ENCODE measurements at places on chromosomes 5 and 9. TPM values are rescaled to one million over a fixed set of nuclear protein-coding genes. Genes with fewer than 3 reads are reported as not detected.

DNA sequence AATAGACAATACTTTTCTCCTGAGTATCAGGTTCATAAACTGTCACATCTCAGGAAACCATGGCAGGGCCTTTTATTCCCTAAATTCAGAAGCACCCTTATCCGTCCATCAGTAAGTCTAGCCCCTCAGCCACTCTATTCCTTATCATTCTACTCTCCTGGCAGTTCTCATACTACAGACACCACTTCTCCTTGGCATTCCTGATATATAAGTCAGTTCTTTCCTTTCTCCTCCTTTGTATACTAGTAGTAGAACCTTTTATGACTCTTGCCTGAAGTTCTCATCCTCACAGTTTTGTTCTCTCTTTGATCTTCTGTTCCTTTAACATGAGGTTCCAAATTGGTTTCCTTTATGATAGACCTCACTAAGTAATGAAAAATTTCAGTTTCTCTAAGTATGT lies 29.3 kb downstream of the GRAMD2B start:
- no peak for DNase-seq

The CD14 gene
- 2.3 TPM for total RNA-seq

The TRIM7 gene
- total RNA-seq, result 29.8 TPM

The SHOC1 gene
- total RNA-seq, result not detected

The SH3RF2 gene
- total RNA-seq, result 5.9 TPM

DNA sequence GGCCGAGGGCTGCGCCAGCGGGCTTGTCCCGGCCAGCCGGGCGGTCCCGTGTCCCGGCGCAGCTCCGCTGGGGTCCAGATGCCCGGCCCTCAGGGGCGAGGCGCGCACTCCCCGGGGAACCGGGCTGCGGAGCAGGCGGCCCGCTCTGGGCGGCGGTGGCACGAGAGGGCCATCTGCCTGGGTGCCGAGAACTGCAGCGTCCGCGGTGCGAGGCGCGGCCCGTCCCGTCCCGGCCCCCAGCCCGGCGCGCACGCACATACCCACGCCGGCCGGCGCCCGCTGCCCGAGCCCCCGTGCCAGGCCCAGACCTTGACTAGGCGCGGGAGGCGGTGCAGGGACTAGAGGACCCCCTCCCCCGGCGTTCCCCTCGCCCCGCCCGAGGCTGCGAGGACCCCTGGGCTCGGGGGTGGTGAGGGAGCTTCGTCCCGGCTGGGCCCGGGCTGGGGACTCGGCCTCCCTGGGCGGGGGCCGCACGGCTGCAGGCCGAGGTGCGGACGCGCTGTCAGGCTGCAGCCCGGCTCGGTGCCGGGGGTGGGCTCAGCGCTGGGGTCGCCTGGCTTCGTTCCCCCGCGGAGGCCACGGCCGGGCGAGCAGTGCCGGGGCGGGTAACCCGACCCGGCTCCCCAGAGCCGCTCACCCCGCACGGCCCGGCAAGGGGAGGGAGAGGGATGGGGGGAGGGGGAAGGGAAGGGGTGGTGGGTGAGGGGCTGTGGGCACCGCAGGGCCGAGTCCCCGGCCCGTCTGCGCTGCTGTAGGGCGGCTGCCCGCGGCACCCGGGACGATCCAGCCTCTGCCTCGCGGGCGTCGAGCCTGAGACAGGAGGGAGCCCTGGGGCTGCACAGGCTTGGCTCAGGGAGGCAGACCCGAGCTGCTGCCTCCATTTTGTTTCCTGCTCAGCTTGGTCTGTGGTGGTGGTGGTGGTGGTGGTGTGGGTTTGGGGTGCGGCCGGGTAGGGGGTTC lies 1.2 kb upstream of the NSD1 start:
- DNase-seq, result no peak

DNA sequence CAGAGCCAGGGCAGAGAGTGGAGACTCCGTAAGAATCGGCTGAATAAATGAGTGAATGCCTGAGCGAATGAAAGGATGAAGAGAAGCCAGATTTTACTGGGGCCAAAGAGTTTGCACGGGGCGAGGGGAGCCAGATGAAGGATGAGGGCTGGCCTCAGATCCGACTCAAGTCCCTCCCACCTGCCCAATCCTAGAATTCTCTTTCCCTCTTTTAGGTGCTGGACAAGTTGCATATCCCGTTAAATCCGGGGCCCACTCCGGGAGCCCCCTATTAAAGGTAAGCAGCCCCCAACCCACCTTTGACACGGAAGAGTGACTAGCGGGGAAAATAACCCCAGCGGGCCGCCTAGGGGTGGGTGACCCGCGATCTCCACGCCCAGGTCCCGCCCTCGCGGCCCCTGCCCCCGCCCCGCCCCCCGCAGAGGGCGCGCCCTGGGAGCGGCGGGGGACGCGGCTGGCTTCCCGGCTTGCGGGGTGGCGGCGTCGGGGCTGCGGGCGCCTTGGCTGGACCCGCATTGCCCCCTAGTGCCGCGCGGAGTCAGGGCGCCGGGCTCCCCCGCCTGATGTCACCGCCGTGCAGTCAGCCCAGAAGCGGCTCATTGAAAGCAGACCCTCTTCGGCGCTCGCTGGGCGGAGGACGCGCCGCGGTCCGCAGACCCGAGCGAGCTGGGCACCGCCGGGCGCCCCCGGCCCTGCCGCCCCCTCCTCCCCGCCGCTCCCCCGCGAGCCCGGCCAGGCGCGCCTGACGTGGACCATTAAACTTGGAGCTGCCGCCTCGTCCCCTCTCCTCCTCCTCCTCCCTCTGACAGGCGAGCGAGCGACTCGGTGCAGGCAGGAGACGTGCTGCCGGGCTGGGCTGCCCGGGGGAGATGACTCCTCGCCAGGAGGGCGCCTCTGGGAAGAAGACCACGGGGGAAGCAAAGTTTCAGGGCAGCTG lies at the start of gene ADRA1B:
ADRA1B (plus strand) TSS at position 579 of the 937 bp plus-strand sequence. CDS start 424 bp downstream, outside the sequence.
- DNase-seq, result peak; percentile 57

- DNase-seq, result no peak
Measured at GRCh38 chr9:80077059-80077458, 505.3 kb downstream of the TLE4 start.

DNA sequence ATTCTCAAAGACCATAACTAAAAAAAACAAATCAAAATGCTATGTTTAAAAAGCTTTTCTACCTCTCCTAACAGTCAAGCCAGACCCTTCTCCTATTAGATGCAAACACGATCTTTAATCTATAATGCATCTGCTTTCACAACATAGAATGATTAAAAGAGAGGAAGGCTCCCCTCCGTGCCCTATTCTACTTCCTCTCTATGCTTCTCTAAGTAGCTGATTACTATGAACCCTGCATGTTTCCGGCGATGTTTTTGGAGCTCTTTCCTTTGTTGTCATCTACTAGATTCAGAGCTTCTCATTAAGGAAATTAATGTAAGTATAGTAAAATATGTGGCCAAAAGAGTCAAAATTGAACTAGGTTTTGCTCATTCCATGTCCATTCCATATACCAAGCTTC lies 29.2 kb upstream of the CEP120 start:
- no peak for DNase-seq

The GABRP gene
- not detected for total RNA-seq
